Kidney epithelial cell (primary cell): ENCODE measurements at places on chromosomes 6 and 20. TPM values are rescaled to one million over a fixed set of nuclear protein-coding genes. Genes with fewer than 3 reads are reported as not detected.
A peak's percentile ranks its signal among the peaks of the same experiment; 100 is the strongest.

Gene RIPPLY2
- not detected in 2 replicates for total RNA-seq

Gene DEFB132
- total RNA-seq: not detected in 2 replicates

- DNase-seq: no peak
Observed at GRCh38 chr20:35648836-35649235, 15.9 kb downstream of the CPNE1 start.

Gene DLK2
- total RNA-seq: not detected in 2 replicates

Gene MATN4
- not detected in 2 replicates for total RNA-seq

DNA sequence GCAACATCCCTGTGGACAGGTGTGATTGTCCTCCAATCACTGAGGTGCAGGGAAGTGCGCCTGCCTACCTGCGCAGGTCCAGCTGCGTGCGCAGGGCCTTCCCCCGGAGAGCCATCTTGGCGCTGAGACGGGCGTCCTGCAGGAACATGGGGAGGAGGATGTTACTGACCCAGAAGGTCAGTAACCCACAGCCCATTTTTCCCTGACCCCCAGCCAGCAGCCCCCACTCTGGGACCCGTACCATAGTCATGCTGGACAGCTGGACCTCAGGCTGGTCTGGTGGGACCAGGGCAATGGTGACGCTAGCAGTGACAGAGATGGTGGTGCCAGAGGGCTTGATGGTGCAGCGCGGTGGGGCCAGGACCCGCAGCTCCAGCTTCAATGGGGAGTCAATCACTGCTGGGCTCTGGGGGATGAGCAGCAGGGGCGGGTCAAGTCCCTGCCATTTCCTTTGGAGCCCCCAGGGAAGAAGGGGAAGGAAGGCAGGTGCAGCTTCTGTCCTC is 9.7 kb downstream of the PLTP start:
- no peak for DNase-seq

DNA sequence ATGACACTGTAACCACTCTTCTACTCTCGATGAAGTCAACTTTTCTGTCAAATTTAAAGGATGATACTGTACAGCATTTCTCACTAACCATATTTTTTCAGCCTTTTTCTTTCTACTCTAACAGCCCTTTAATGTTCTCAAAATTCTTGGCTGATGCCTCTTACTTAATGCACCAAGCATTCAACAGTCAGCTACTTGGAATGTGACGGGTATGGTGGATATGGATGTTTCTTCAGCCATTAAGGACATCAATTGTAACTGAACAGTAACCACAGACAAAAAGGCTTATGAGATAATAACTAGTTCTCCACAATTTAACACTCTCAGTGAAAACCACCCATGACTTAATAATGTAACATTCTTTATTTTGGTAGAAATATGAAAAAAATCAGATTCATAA is 467.2 kb upstream of the ZNF337 start:
- DNase-seq: peak; percentile 76

Gene ADTRP
- 1.5 and 4.6 TPM in 2 replicates for total RNA-seq

GRCh38 chr6:129342243-129342642 is 367.7 kb downstream of the ARHGAP18 start:
- DNase-seq: no peak

GRCh38 chr6:16413399-16413798 is 175.0 kb downstream of the GMPR start:
- DNase-seq: no peak

Gene SLC22A1
- total RNA-seq: 0.14 and 1.3 TPM in 2 replicates

- no peak for DNase-seq
Observed at GRCh38 chr6:2396042-2396657, 150.7 kb upstream of the GMDS start.

DNA sequence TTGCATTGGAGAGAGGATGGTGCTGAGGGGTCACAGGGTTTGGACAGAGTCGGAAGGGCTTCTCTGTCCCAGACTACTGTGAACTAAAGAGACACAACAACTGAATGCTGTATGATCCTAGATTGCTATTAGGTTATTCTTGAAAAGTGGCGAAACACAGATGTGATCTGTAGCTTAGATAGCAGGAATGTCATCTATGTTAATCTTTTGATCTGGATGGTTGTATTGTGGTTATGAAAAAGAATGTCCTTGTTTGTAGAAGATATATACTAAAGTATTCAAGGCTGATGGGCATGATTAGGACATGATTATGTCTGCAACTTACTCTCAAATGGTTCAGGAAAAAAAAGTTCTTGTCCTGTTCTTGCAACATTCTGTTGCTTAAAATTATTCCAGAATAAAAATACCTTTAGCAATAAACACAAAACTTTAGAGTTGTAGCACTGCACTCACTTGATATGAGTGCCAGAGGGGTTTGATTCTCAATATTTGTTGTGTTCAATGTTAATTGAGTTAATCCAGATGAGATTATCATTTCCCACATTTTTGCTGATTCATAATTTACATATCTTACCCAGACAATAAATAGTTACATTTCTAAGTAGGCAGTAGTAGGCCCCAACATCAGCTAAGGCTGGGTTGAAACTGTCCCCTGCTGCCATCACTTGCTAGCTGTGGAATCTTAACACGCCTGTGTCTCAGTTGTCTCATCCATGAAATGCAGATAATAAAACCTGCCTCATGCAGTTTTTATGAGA is 645.2 kb downstream of the KIF16B start:
- DNase-seq: no peak

DNA sequence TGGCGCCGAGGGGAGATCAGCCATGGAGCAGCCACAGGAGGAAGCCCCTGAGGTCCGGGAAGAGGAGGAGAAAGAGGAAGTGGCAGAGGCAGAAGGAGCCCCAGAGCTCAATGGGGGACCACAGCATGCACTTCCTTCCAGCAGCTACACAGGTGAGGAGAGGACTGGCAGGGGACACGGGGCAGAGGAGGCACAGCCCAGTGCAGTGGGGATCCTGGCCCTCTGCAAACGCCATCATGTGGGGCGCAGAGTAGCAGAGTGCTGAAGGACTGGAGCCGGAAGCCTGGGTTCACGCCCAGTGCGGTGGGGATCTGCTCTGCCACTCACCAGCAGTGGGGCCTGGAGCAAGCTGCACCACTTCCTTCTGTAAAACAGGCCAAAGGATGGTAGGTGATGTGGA is 41.1 kb upstream of the FANCE start:
- no peak for DNase-seq

DNA sequence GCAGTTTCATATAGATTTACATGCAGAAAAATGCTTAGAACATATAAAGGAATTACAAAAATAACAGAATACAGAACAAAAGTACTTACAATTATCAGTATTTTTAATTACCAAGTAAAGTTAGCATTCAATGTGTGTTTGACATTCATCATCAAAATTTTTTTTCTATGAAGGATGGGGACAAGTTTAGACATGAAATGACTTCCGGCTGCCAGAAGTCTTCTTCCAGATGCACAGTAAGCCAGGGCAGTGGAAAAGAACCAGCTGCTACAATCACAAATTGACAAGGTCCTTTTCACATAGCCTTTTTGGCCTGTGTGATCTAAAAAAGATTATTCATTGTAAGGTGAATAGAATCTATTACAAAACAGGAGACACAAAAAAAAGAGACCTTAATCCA is 73.8 kb downstream of the HUS1B start:
- no peak for DNase-seq

DNA sequence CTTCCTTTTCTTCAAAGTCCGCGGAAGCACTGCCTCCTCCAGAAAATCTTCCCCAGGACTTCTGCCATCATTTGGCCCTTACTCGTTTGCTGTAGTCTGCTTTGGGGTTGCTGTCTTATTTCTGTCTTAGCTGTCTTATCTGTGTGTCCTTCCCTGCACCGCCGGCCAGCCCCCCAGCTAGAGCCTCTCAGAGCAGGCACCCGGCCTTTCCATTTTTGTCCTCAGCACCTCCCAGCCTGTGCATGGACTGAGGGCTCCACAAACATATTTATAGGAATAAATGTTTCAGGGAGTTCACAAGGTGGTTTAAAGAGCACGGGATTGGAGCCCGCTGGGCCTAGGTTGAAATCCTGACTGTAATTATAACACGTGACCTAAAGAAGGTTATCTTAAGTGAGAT is 8.1 kb downstream of the GLP1R start:
- DNase-seq: no peak

DNA sequence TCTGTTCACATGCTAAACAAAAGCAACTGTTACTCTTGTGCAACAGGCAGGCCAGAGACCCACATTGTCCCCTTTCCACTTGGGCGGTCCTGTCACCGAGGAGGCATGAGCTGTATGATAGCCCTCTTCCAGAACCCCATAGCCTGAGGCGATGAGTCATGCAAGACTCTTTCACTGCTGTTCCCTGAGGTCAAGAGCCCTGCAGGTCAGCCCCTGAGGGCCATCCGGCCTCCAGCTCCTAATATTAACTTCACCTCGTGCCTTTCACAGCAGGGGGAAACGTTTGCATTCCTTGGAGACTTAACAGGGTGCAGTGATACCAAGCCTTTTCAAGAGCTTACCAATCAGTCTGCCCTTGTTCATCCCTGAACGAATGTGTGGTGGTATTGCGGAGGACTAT is 253.3 kb upstream of the ECI2 start:
- DNase-seq: no peak

Gene FAM83C
- not detected in 2 replicates for total RNA-seq

DNA sequence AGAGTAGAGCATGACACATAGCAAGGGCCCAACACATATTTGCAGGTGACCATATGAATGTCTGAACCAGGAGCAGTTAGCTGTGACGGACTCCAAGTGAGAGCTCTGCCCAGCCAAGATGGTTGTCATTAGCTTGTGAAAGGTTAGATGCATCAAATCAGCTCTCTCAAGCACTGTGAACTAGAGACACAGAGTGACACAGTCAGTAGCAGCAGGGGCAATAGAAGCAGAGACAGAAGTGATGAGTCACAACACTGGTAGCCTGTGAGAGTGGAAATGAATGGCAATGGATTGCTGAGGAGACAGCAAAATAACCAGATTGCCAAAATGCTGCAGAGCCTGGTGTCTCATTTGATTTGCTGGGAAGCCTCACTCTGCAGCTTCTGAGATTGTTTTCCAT is 558.9 kb downstream of the PKHD1 start:
- peak; percentile 29 for DNase-seq

GRCh38 chr6:87213364-87213763 is 58.0 kb downstream of the ZNF292 start:
- peak; percentile 7 for DNase-seq

- DNase-seq: no peak
Observed at GRCh38 chr20:52747845-52748284, 224.3 kb upstream of the TSHZ2 start.

DNA sequence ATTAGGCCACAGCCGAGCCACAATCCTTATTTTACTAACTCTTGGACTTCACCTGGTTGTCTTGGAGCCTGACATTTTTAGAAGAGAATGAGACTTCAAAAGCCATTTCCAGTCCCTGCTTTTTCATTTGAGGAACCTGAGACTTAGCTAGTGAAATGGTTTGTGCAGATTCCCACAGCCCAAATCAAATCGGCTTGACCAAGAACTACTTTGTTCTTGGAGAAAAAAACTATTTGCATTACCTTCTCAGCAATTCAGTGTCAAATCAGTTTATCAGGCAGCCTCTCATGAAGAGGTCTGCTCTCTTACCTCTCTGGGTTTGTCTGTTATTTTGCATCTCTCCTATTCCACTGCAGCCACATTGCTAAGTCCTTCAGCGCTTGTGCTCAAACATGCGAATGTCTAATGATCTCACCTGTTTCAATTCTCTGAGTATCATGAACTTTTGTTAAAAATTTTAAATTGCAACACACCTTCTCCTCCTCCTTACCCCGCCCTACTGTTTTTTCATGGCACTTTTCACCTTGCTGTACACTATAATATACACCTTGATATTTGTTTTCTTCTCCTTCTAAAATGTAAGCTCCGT is 573 bp upstream of the IFNGR1 start:
- DNase-seq: no peak

DNA sequence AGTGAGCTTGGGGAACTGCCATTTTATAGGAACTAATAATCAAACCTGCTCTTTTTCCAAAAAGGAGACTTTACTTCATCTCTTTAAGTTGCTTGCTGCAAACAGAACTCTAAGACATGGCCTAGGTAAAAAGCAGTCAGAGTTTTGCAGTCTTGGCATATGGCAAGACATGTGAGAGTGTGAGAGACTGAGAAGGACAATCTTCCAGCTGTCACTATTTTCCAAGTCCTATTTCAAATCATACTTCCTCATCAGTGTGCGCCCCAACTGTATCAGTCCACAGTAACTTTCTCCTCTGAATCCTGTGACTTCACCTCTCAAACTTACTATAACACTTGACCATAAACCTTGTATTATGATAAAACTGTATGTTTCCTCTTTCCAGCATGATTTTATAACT is 10.4 kb downstream of the CALHM6 start:
- DNase-seq: no peak

GRCh38 chr6:134379599-134379998 is 61.7 kb upstream of the SGK1 start:
- no peak for DNase-seq

Gene SLC29A1
- 36.1 and 43.9 TPM in 2 replicates for total RNA-seq

GRCh38 chr20:3129094-3129493 is 30.6 kb downstream of the FASTKD5 start:
- DNase-seq: no peak
